GM04504 (cell line): ENCODE measurements at places on chromosomes 1 and 21.

GRCh38 chr1:62593825-62594394 is 3.4 kb upstream of the ANGPTL3 start:
- no peak for DNase-seq

- DNase-seq: no peak
These were observed 12.5 kb downstream of the S100A10 start for GRCh38 chr1:151981178-151981525.

- DNase-seq: no peak
These were observed 12.9 kb upstream of the SLC2A7 start for GRCh38 chr1:9038881-9039760.

GRCh38 chr1:16474166-16474800 is 33.8 kb downstream of the NECAP2 start:
- DNase-seq: no peak
